ENCODE measurements at places on chromosomes 13 and 19.

DNA sequence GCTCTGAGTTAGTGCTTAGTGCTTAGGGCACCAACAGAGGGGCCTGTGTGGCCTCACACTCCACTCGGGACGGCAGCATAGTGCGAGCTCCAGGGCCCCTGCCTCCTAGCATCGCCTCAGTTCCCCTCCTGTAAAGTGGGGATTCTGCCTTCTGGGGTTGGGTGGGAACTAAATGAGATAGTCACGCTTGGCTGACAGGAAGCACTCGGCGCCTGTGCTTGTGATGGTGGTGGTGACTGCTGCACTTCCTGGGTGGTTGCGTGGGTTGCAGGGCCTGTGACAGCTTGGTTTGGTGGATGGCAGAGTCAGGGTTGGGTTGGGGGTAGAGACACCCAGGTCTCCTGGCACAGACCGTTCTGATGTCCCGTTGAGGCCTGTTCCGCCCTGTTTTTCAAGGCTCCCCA, 7.7 kb downstream of the PLEKHF1 start:
- no peak for DNase-seq

DNA sequence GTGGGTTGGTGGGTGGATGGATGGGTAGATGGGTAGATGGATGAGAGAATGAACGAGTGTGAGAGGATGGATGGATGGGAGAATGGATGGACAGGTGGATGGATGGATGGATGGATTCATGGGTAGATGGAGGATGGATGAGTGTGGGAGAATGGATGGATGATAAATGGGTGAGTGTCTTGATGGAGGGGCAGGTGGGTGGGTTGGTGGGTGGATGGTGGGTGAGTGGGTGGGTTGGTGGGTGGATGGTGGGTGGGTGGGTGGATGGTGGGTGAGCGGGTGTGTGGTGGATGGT, 35.4 kb upstream of the ONECUT3 start:
- DNase-seq = no peak

- DNase-seq = no peak
Measured at GRCh38 chr13:43353631-43354030, 330.2 kb downstream of the DNAJC15 start.

DNA sequence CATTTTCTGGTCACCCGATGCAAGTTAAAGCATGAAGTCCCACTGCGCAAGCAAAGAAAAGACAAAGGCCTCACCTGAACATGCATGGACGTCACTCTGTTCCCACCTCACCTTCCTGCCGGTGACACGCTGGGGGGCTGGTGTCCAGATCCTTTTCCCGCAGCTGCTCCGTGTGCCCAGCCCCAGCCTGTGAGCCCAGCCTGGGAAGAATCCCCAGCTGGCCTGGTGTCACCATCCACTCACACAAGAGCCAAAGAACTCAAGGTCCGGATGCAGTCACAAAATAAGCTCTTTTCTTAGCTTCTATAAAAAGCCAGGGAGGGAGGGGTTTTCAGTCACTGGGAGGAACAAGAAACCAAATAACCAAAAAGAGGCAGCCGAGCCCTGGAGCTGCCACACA, 249.9 kb downstream of the COL4A1 start:
- no peak for DNase-seq

GRCh38 chr19:18992696-18993095, 40.6 kb downstream of the SUGP2 start:
- DNase-seq = no peak

- no peak for DNase-seq
Measured at GRCh38 chr13:32857077-32857476, 159.1 kb upstream of the KL start.

GRCh38 chr13:90565985-90566713, 781.3 kb upstream of the MIR17HG start:
- no peak for DNase-seq
